Uterus (tissue), 4 donors: ENCODE measurements at places on chromosomes 1 and 21. TPM values are rescaled to one million over a fixed set of nuclear protein-coding genes. Genes with fewer than 3 reads are reported as not detected.

DNA sequence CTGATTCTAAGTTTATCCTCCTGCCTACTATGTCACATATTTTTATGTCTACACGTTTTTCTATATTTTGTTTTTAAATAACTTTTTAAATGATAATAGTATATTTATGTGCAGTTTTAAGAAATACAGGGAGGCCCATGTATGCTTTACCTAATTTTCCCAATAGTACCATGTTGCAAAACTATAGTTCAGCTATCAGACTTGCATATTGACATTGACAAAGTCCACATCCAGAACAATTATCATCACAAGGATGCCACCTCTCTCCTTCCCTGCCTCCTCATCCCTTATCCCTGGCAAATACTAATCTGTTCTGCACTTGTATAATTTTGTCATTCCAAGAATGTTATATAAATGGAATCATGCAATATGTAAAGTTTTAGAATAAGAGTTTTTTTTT is 90.9 kb downstream of the CRB1 start:
- no peak for DNase-seq
- H3K27me3 ChIP-seq = no peaks in the 10 kb centered on the region
- H3K4me3 ChIP-seq = no peak overlapping the region
- H3K36me3 ChIP-seq = no peaks in the 10 kb centered on the region
- H3K4me1 ChIP-seq = no peaks in the 10 kb centered on the region

- H3K27ac ChIP-seq = no peak overlapping the region
- H3K36me3 ChIP-seq = no peaks in the 10 kb centered on the region
- H3K4me1 ChIP-seq = peaks cover 6% of the 10 kb centered on the region
- H3K4me3 ChIP-seq = no peak overlapping the region
- no peak for DNase-seq
Observed at GRCh38 chr1:10059342-10059718, 26.6 kb downstream of the UBE4B start.

RUNX1 gene
- under 0.01 TPM for total RNA-seq

EDN2 gene
- not detected for total RNA-seq

S100B gene
- not detected for total RNA-seq

- H3K4me3 ChIP-seq = no peak overlapping the region
- DNase-seq = no peak
- H3K4me1 ChIP-seq = no peaks in the 10 kb centered on the region
- H3K36me3 ChIP-seq = no peaks in the 10 kb centered on the region
- no peaks in the 10 kb centered on the region for H3K27me3 ChIP-seq
- H3K27ac ChIP-seq = no peak overlapping the region
Observed at GRCh38 chr1:246155923-246156322, 351.2 kb downstream of the SMYD3 start.

GRCh38 chr1:114315631-114316030 is 162.0 kb upstream of the SYT6 start:
- H3K36me3 ChIP-seq = no peaks in the 10 kb centered on the region
- no peak for DNase-seq
- H3K4me1 ChIP-seq = no peaks in the 10 kb centered on the region
- H3K4me3 ChIP-seq = no peak overlapping the region
- H3K27ac ChIP-seq = no peak overlapping the region
- no peaks in the 10 kb centered on the region for H3K27me3 ChIP-seq

CRYAA gene
- total RNA-seq = not detected

DNA sequence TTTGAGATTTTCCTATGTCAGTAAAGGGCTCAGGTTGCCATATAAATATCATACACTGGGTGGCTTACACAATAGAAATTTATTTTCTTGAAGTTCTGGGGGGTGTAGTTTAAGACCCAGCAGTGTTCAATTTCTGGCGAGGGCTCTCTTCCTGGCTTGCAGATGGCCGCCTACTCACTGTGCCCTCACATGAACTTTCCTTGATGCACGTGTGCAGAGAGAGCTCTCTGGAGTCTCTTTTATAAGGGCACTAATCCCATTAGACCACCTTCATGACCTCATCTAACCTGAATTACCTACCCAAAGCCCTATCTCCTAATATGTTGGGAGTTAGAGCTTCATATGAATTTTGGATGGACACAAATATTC is 21.1 kb downstream of the TMEM51 start:
- no peaks in the 10 kb centered on the region for H3K4me1 ChIP-seq
- no peak overlapping the region for H3K4me3 ChIP-seq
- H3K27me3 ChIP-seq = no peaks in the 10 kb centered on the region
- H3K36me3 ChIP-seq = no peaks in the 10 kb centered on the region
- no peak overlapping the region for H3K27ac ChIP-seq

LAPTM5 gene
- total RNA-seq = 19.8 TPM

SYNC gene
- total RNA-seq = 61.0 TPM

OR10Z1 gene
- not detected for total RNA-seq

ZC3H12A gene
- total RNA-seq = 7.7 TPM

TCHH gene
- total RNA-seq = not detected

GRCh38 chr1:67345556-67345955 is 37.9 kb downstream of the IL12RB2 start:
- no peaks in the 10 kb centered on the region for H3K36me3 ChIP-seq
- H3K27ac ChIP-seq = no peak overlapping the region
- no peak for DNase-seq
- H3K4me3 ChIP-seq = no peak overlapping the region
- no peaks in the 10 kb centered on the region for H3K4me1 ChIP-seq

DNA sequence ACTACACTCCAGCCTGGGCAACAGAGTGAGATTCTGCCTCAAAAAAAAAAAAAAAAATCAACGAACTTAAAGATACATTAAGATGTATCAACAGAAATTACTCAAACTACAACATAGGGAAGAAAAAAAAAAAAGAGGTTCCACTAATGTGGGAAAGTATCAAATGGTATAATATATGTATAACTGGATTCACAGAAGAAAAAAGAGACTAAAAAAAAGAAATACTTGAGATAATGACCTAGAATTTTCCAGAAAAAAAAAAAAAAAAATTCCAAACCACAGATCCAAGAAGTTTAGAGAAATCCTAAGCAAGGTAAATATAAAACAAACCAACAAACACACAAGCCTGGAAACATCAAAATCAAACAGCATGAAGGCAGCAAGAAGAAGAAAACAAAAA is 45.5 kb downstream of the EIF4G3 start:
- no peak for DNase-seq
- no peaks in the 10 kb centered on the region for H3K4me1 ChIP-seq
- H3K36me3 ChIP-seq = no peaks in the 10 kb centered on the region
- no peak overlapping the region for H3K27ac ChIP-seq
- no peaks in the 10 kb centered on the region for H3K27me3 ChIP-seq

- DNase-seq = no peak
- H3K36me3 ChIP-seq = no peaks in the 10 kb centered on the region
- no peaks in the 10 kb centered on the region for H3K4me1 ChIP-seq
- no peaks in the 10 kb centered on the region for H3K27me3 ChIP-seq
- H3K4me3 ChIP-seq = no peak overlapping the region
- H3K27ac ChIP-seq = no peak overlapping the region
Observed at GRCh38 chr1:95384567-95384966, 150.6 kb downstream of the RWDD3 start.

- DNase-seq = no peak
- H3K36me3 ChIP-seq = no peaks in the 10 kb centered on the region
- H3K4me3 ChIP-seq = no peak overlapping the region
Observed at GRCh38 chr1:86365896-86366295, 30.2 kb downstream of the ODF2L start.

GRCh38 chr1:24151175-24151533 is 8.2 kb upstream of the IL22RA1 start:
- DNase-seq = no peak
- H3K27ac ChIP-seq = no peak overlapping the region
- H3K4me3 ChIP-seq = no peak overlapping the region
- H3K4me1 ChIP-seq = no peaks in the 10 kb centered on the region

GRCh38 chr1:30277415-30277814 is 446.0 kb downstream of the MATN1 start:
- no peak for DNase-seq
- no peaks in the 10 kb centered on the region for H3K27me3 ChIP-seq
- H3K4me1 ChIP-seq = no peaks in the 10 kb centered on the region
- H3K4me3 ChIP-seq = no peak overlapping the region
- no peak overlapping the region for H3K27ac ChIP-seq

DNA sequence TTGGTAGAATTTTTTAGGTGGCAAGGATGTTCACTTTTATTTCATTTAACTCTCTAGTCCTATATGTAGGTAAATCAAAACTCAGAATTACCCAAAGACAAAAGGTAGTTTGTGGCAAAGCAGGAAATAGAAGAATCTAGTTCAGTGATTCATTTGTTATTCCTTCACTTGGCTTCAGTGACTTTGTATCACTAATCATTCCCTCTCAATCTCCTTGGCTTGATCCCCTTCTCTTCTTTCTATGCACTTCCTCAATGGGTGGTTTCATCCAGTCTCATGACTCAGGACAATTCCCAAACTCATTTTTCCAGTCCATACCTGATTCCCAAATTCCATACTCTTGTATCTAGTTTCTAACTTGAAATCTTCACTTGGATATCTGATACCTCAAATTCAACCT is 64.9 kb downstream of the PRKACB start:
- no peaks in the 10 kb centered on the region for H3K36me3 ChIP-seq
- DNase-seq = no peak
- H3K4me1 ChIP-seq = no peaks in the 10 kb centered on the region
- H3K27me3 ChIP-seq = no peaks in the 10 kb centered on the region
- no peak overlapping the region for H3K27ac ChIP-seq

GRCh38 chr1:19438516-19439195 is 46.7 kb downstream of the CAPZB start:
- peaks cover 61% of the 10 kb centered on the region for H3K4me1 ChIP-seq
- no peak for DNase-seq
- no peaks in the 10 kb centered on the region for H3K36me3 ChIP-seq
- H3K27me3 ChIP-seq = no peaks in the 10 kb centered on the region

- H3K4me1 ChIP-seq = no peaks in the 10 kb centered on the region
- H3K4me3 ChIP-seq = no peak overlapping the region
- no peak overlapping the region for H3K27ac ChIP-seq
- no peaks in the 10 kb centered on the region for H3K36me3 ChIP-seq
- no peak for DNase-seq
- no peaks in the 10 kb centered on the region for H3K27me3 ChIP-seq
Observed at GRCh38 chr1:3890389-3891328, 9.4 kb downstream of the C1orf174 start.

GRCh38 chr1:166270476-166271150 is 103.8 kb upstream of the FAM78B start:
- no peaks in the 10 kb centered on the region for H3K4me1 ChIP-seq
- H3K27ac ChIP-seq = no peak overlapping the region
- no peaks in the 10 kb centered on the region for H3K36me3 ChIP-seq

DNA sequence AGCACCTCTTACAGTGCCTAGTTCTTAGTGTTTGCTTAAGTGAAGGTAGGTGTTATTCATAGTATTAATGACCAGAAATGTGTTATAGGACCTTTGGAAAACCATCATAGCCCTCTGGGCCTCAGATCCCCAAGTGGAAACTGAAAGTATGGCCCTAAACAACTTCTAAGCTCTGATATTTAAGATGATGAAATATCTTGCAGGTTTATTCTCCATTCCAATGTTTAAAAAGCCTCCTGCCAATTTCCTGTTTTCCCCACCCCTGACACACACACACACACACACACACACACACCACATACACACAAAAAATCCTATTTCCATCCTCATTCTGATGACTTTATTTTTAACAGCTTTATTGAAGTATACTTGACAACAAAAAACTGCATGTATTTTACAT is 108.2 kb downstream of the DIRAS3 start:
- H3K27me3 ChIP-seq = no peaks in the 10 kb centered on the region
- no peak for DNase-seq
- no peak overlapping the region for H3K27ac ChIP-seq
- H3K4me3 ChIP-seq = no peak overlapping the region
- H3K36me3 ChIP-seq = no peaks in the 10 kb centered on the region

GRCh38 chr1:62384276-62385005 is 52.4 kb upstream of the USP1 start:
- DNase-seq = no peak
- H3K4me1 ChIP-seq = no peaks in the 10 kb centered on the region
- no peaks in the 10 kb centered on the region for H3K27me3 ChIP-seq

- H3K4me1 ChIP-seq = no peaks in the 10 kb centered on the region
- no peaks in the 10 kb centered on the region for H3K36me3 ChIP-seq
- no peak overlapping the region for H3K4me3 ChIP-seq
- DNase-seq = no peak
- no peaks in the 10 kb centered on the region for H3K27me3 ChIP-seq
- no peak overlapping the region for H3K27ac ChIP-seq
Observed at GRCh38 chr1:221910222-221910621, 168.3 kb upstream of the DUSP10 start.

DNA sequence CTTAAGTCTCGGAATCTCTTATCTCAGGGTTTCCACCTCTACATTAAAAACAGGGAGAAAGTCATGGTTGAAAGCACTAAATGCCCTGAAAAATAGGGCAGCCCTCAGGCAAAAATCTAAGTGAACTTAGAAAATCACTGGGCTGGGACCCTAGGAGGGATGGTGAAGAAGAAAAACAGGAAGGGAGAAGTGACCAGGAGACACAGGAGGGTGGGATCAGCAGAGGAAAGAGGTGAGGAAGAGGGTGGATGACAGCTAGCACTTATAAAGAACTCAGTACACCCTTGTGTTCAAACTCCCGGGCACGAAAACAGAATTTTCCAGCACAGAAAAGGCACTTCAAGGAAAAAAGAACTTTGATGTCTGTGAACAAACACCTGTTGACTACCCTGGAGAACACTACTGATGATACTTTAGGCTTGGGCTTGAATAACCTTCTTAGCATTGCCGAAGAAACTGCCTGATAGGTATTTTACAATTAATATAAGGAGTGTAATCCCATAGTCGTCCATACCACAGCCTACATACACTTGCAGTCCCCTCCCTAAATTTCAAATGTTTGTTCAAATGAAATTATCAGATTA is 2.0 kb downstream of the CHML start:
- DNase-seq = no peak
- no peak overlapping the region for H3K27ac ChIP-seq
- H3K27me3 ChIP-seq = no peaks in the 10 kb centered on the region
- H3K36me3 ChIP-seq = no peaks in the 10 kb centered on the region

JAM2 gene
- 35.9 TPM for total RNA-seq

DNA sequence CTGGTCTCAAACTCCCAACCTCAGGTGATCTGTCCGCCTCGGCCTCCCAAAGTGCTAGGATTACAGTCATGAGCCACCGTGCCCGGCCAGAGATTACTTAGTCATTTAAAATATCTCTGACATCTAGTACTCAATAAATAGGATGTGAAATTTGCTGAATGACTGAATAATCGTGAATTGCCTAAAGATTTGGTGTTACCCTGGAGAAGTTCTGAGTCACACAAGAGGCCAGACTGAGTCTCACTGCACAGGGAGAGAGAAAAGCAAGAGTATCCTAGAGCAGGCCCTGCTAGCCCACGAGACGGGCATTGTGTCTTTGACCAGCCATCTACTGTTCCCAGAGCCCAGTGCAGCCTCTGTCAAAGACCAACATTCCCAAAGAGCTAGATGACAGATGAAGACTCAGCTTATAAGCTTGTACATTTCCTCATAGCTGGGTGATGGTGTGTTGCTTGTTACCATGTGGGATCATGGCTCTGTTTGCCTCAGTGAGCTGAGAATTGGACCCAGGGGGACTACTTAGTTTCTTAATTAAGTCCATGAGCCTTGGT is 5.6 kb upstream of the EIF4G3 start:
- H3K36me3 ChIP-seq = no peaks in the 10 kb centered on the region
- no peaks in the 10 kb centered on the region for H3K4me1 ChIP-seq
- H3K27ac ChIP-seq = no peak overlapping the region
- no peak overlapping the region for H3K4me3 ChIP-seq
- H3K27me3 ChIP-seq = no peaks in the 10 kb centered on the region
- DNase-seq = no peak
